ENCODE measurements at places on chromosomes 5 and 9. TPM values are rescaled to one million over a fixed set of nuclear protein-coding genes. Genes with fewer than 3 reads are reported as not detected.

Gene OR1L6
- not detected for total RNA-seq

Gene HEMGN
- total RNA-seq = not detected

Gene IFNA21
- not detected for total RNA-seq

Gene AKNA
- 7.1 TPM for total RNA-seq

Gene ANXA1
- total RNA-seq = 570 TPM

Gene RLN2
- not detected for total RNA-seq

Gene CYSRT1
- 0.18 TPM for total RNA-seq

Gene HSD17B3
- not detected for total RNA-seq

Gene STKLD1
- total RNA-seq = 0.55 TPM

Gene SHISAL2B
- total RNA-seq = not detected

Gene PTPRD
- total RNA-seq = 6.9 TPM

Gene GFRA3
- not detected for total RNA-seq

Gene ADAMTSL2
- total RNA-seq = 2.3 TPM

Gene BHMT2
- 3.4 TPM for total RNA-seq

Gene LCN9
- not detected for total RNA-seq

Gene GABRA1
- total RNA-seq = not detected

Gene SEMA6A
- total RNA-seq = 0.74 TPM

All from smooth muscle cell of bladder (primary cell).